GM06990 (cell line): ENCODE measurements at places on chromosomes 6 and 20.
A peak's percentile ranks its signal among the peaks of the same experiment; 100 is the strongest.

DNA sequence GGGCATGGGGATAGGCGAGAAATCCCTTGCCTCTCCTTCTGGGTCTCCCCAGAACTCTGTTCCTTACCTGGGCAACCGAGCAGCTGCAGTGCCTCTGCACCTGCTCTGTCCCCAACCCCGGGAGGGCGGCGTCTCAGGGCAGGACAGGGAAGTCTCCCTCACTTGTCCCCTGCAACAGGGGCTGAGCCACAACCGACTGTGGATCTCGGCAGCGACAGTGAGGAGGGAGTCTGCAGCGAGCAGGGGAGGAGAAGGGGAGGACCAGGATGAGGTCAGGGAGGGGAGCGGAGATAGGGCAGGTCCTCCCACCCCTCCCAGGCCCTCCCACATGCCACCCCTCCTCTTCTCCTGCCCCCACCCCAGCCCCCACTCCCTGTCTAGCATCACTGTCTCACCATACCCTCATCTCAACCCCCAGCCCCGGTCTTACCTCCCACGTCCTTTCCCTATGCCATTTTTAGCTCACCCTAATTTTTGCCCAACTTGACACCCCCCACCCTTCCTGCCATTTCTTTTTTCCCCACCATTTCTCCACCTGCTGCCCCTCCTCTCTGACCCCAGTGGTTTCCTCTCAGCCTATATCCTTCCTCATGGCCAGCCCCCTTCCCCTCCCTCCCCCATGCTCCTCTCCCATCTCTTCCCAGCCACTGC lies at the start of gene TNXB:
Gene TNXB (minus strand): TSS at position 225 of the 651 bp plus-strand sequence. CDS start 11,140 bp downstream, outside the sequence.
- no peak for DNase-seq

DNA sequence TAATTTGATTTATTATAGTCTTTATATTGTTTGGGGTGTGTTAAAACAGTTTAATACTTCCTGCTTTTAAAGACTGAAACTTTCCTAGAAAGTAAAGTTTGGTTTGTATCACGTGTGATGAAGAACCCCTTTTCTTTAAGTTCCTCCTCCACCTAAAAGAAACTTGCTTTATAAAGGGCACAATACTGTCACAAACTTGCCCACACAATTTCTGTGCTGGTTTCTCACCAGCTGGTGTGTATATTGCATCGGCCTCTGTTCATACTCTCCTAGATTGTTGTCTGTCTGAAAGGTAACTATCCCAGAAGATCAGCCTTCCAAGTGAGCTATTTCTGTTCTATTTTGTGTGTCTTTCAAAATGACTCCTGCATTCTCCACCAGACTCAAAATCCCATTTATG lies 46.9 kb downstream of the ANKRD6 start:
- no peak for DNase-seq

- no peak for DNase-seq
Observed at GRCh38 chr20:49540687-49541435, 27.1 kb downstream of the PTGIS start.

GRCh38 chr6:167130008-167130677 lies 7.2 kb downstream of the CCR6 start:
- no peak for DNase-seq

DNA sequence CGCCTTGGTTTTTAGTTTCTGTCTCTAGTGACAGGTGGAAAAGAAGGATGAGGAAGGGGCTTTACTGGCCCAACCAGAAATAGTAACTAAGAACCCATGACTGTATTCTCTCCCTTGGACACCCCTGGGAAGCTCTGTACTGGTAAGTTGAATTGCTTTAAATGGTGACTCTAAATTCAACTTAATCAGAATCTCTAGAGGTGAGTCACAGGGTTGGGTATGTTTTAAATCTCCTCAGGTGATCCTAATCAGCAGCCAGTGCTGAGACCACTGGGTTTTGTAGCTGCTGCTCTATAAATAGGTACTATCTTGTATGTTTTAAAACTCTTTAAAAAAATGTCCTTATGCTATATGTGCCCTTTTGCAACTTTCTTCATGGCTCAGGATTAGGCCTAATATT lies 314.0 kb upstream of the ECI2 start:
- no peak for DNase-seq

- peak; percentile 81 for DNase-seq
Observed at GRCh38 chr6:41560431-41561192, 14.4 kb downstream of the FOXP4 start.

DNA sequence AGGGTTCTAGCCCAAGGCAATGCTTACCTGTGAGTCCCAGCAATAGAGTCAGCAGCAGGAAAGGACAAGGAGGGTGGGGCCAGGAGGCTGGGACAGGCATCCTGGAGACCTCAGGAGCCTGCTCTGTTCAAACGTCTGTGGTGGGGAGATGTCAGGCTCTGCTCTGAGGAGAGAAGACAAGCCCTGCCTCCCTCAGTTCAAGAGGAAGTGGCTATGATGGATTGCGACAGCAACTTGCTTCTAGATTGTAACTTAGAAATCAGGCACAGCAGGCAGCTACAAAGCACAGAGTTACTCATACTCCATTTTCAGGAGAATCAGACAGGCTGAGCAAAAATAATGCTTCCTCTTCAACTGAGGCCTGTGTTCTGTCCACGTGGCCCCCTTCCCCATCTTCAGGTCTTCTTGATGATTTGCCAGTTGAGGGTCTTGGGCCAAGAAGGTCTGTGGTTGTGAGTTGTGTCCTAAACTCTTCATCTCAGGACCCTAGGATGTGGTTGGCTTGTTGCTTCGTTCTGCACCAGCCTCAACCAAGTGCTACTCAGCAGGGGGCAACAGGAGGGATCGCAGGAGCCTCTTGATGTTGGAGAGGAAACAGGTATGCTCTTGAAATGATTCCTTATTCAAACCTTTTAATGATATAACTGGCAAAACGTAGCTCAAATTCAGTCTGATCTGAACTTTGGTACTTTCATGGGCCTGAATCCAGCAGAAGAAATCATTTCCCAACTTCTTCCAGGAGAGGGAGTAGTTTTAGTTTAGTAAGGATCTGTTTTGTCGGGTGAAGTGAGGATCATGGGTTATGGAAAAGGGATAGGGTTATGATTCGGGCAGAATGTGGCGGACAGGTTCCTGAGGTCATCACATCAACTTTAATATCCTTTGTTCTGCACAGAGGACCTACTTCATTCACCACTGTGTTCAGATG lies 31.0 kb downstream of the SIRPB1 start:
- no peak for DNase-seq

GRCh38 chr20:56445540-56445939 lies 22.9 kb upstream of the RTF2 start:
- DNase-seq: no peak

GRCh38 chr6:18978337-18979128 lies 591.4 kb downstream of the RNF144B start:
- DNase-seq: no peak

DNA sequence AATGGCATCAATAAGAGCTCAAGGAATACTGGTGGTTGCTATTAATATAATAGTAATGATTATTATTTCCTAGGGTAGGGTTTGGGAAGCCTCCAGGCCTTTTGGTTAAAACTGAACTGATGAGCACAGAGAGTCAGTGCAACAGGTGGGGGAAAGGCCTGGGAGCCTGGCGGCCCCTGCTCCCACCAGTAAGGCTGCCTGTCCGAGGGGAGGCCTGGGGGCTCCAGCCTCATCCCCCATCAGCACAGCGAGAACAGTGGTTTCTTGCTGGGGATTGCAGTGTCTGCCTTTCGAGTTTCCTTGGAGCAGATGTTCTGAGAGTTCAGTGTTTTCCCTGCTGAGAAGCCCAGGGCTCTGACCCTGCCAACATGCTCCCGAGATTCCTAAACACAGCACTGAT lies 340.4 kb downstream of the CDH26 start:
- DNase-seq: no peak

DNA sequence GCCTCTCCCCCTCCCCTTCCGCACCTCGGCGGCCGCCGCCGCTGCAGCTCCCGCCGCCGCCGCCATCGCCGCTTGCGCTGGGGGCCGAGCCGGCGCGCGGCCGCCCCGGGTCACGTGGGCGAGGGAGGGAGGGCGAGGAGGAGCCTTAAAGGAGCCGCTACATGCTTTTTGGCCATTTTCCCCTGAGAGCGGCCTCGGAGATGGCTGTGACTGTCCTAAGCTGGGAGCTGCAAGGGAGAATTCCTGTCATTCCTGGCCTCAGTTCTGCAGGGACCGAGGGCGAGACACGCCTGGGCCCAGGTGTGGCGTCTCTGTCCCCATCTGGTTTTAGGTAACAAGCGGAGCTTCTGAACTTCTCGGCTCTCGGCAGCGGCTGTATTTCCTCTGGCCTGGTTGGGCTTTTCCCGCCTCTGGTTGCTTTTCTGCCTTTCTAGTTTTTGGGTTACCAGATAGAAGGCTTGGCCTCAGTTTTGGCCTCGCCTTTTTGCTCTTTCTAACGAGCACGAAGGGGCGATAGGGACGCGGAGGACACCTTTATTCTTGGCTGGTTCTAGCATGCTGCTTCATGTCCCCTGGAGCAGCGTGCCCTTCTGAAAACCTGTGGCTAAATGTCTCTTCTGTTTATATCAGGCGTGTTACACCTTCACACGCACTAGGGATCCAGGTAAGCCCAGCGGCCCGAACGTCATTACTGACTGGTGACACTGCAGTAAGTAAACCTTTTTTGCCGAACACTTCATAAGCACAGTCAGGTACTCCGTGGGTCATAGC lies at the start of gene EHMT2:
Gene EHMT2 (minus strand): TSS at position 87 of the 771 bp plus-strand sequence. CDS start 21 bp downstream, at position 66.
- peak; percentile 90 for DNase-seq

- no peak for DNase-seq
Observed at GRCh38 chr6:30047220-30047619, 13.8 kb upstream of the POLR1H start.

DNA sequence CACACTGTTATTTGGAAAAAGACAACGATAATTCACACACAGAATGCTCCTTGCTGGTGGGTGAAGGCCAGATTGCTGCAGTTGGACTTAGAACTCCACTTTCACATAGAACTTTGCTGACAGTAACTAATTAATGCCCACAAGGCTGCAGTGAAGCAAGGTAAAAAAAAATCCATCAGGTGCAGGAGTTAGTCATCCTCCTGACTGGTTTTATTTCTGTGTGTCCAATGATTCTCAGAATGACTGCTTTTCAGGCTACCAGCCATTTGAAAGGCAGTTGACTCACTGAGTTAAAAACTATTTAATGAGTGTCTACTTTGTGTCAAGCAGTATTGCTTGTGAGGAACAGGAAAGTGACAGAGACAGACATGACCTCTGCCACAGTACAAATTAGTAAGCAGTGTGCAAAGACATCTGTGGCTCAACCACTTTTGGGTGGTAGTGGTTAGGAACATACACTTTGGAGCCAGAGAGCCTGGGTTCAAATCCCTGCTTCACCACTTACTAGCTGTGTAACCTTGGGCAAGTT lies 41.9 kb downstream of the ELOVL5 start:
- DNase-seq: peak; percentile 80

- DNase-seq: no peak
Observed at GRCh38 chr20:22226849-22227700, 357.3 kb downstream of the FOXA2 start.

- no peak for DNase-seq
Observed at GRCh38 chr20:50175938-50176933, 14.4 kb upstream of the CEBPB start.

DNA sequence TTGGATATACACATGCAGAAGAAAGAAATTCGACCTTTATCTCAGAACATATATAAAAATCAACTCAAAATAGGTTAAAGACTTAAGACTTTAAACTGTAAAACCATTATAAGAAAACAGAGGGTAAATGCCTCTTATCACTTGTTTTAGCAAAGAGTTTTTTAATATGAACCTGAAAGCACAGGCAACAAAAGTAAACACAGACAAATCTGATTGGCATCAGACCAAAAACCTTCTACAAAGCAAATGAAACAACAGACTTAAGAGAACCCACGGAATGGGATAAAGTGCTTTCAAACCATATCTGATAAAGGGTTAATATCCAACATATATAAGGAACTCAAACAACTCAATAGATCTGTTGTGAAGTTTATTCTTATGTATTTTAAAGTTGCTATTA lies 309.9 kb upstream of the OPRM1 start:
- no peak for DNase-seq

DNA sequence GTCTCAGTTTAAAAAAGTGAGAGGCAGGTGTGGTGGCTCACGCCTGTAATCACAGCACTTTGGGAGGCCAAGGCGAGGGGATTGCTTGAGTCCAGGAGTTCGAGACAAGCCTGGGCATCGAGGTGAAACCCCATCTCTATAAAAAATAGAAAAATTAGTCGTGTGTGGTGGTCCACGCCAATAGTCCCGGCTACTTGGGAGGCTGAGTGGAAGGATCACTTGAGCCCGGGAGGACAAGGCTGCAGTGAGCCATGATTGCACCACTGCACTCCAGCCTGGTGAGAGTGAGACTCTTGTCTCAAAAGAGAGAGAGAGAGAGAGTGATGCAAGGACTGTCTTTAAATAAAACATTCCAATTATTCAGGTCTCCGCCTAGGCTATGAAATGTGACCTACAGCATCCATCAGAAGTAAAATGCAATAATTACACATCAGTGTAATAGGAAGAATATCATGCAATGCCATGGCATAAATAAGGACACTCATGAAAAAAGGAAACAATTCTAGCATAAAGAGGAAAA lies 81.5 kb downstream of the SH3BGRL2 start:
- no peak for DNase-seq

- peak; percentile 21 for DNase-seq
Observed at GRCh38 chr6:72182337-72183246, 296.2 kb downstream of the RIMS1 start.

GRCh38 chr20:40192529-40192928 lies 496.5 kb downstream of the MAFB start:
- DNase-seq: no peak

GRCh38 chr6:90146921-90147649 lies 149.6 kb downstream of the BACH2 start:
- DNase-seq: no peak

- DNase-seq: no peak
Observed at GRCh38 chr6:6749702-6750491, 161.4 kb downstream of the LY86 start.

- DNase-seq: no peak
Observed at GRCh38 chr6:155974811-155975323, 519.2 kb upstream of the NOX3 start.

DNA sequence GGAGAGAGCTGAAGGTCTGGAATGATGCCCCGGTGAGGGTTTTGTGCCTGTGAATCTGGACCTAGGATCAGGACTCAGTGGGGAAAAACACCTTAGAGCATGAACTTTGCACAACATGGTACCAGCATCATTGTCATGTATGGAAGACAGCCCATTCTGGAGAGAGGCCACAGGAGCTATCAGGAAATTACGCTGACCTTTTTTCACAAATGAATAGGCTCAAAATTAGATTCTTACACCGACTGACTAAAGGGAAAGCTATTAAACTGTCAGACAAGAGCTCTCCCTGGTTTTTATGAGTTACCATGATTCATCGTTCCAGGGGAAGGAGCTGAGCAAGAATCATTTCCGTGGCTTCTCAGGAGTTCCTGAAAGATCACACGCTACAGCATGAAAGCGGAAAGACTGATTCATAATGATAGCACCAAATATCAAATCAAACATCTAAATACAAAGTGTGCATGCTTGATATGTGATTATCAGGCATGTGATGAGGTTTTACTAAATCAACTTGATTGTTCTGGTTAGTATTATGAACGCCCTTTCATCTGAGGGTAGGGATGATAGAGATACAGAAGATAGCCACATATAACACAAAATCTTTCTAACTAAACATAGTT lies 224.9 kb upstream of the SMLR1 start:
- DNase-seq: no peak

- DNase-seq: no peak
Observed at GRCh38 chr6:36621371-36621855, 27.3 kb downstream of the SRSF3 start.

GRCh38 chr20:63321148-63321831 lies 28.3 kb downstream of the COL20A1 start:
- DNase-seq: no peak

- no peak for DNase-seq
Observed at GRCh38 chr6:8918196-8918595, 482.9 kb upstream of the SLC35B3 start.
